ENCODE measurements at places on chromosomes 7 and 10. TPM values are rescaled to one million over a fixed set of nuclear protein-coding genes. Genes with fewer than 3 reads are reported as not detected.

Gene SPDYE16
- not detected for total RNA-seq

Gene DNAJC12
- 1.3 TPM for total RNA-seq

Gene ZNF679
- total RNA-seq = not detected

Gene EBLN1
- not detected for total RNA-seq

Gene GRK5
- 16.0 TPM for total RNA-seq

Gene OPN1SW
- not detected for total RNA-seq

Gene NYAP1
- 0.64 TPM for total RNA-seq

Gene NPSR1
- total RNA-seq = not detected

Gene PRR15
- total RNA-seq = 1.3 TPM

Gene CRYGN
- not detected for total RNA-seq

Gene MLXIPL
- total RNA-seq = not detected

Gene SEMA3C
- 101 TPM for total RNA-seq

Gene CPSF4
- total RNA-seq = 33.8 TPM

Gene CDK6
- 30.7 TPM for total RNA-seq

Gene NME8
- total RNA-seq = not detected

Gene TMEM26
- total RNA-seq = 6.4 TPM

Gene ASZ1
- under 0.01 TPM for total RNA-seq

Gene BUB3
- total RNA-seq = 134 TPM

Gene CYP26A1
- total RNA-seq = under 0.01 TPM

Gene FMC1
- 13.4 TPM for total RNA-seq

Gene SPDYE2B
- not detected for total RNA-seq

Gene OR2A12
- not detected for total RNA-seq

Gene CHN2
- total RNA-seq = 0.32 TPM

Gene PRKAR1B
- total RNA-seq = 16.4 TPM

Gene FAM25C
- not detected for total RNA-seq

Gene ANKRD61
- total RNA-seq = not detected

Gene FOXP2
- 0.86 TPM for total RNA-seq
